ENCODE measurements at places on chromosomes 5 and 9.

- no peak for DNase-seq
Measured at GRCh38 chr9:28378231-28378630, 805.0 kb upstream of the C9orf72 start.

- DNase-seq = no peak
Measured at GRCh38 chr5:135447298-135447929, at the start of gene DCANP1. Gene DCANP1 (minus strand): TSS chr5:135447348. CDS start chr5:135447108, 240 bp downstream.

DNA sequence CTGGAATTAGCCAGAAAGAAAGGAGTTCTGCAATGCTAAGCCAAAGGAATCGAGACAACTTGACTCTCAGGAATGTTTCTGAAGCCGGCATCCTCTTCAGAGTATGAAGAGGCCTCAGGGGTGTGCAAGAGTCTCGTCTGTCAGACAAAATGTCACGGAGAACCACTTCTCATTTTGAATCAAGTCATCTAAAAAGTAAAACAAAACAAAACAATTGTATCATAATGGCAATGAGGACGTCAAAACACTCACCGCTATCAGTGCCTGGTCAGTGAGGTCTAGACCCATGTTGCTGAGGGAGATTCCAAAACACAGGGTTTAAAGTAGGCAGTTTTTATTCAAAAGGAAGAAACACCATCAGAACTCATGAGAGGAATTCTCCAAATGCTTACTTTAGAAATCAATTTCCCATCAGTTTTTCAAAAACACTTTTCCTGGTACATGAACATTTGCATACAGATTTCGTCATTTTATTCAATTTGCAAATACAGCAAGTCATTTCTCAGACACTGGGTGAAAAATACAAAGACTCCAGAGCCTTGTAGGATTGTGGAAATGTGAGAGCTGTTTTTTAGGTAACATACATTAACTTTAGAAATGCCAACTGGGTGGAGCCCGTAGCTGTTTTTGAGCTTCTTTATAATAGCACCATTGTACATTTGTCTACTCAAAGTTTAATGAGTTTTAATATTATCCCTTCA is 89.5 kb upstream of the MAP3K1 start:
- DNase-seq = no peak

- DNase-seq = no peak
Measured at GRCh38 chr9:8644571-8644970, 845.0 kb upstream of the DMAC1 start.

DNA sequence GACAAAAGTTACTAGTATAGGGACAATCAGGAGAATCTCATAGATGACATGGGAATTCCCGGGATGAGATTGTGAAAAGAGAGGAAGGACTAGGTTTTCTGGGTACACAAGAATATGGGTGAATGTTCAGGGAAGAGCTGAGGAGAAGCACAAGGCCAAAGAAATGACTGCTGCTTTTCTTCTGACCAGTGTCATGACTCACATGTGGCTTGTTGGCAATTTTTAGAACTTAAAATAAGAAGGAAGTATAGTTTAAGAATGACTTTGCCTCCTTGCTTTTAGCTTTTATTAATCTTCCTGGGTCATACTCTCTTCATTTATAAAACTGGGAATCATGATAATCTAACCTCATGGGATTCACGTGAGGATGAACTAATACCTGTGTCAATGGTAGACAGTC is 652.4 kb upstream of the MEF2C start:
- no peak for DNase-seq

DNA sequence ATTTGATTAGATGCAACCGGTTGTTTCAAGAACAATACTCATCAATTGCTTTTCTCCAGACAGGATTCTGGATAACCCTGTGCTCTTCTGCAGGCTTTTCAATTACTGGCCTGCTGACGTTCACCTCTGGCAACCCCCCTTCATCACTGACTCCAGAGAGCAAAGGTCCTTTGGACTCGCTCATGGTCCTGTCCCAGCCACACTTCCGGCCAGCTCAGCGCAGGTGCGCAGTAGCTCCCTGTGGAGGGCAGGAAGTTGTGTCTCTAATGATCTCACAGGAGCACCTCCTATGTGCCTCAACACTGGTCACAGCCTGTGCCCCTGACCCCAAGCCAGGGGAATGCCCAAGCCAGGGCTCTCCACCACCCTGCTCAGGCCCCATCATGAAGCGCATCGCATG is 44.0 kb downstream of the OLFM1 start:
- DNase-seq = no peak

DNA sequence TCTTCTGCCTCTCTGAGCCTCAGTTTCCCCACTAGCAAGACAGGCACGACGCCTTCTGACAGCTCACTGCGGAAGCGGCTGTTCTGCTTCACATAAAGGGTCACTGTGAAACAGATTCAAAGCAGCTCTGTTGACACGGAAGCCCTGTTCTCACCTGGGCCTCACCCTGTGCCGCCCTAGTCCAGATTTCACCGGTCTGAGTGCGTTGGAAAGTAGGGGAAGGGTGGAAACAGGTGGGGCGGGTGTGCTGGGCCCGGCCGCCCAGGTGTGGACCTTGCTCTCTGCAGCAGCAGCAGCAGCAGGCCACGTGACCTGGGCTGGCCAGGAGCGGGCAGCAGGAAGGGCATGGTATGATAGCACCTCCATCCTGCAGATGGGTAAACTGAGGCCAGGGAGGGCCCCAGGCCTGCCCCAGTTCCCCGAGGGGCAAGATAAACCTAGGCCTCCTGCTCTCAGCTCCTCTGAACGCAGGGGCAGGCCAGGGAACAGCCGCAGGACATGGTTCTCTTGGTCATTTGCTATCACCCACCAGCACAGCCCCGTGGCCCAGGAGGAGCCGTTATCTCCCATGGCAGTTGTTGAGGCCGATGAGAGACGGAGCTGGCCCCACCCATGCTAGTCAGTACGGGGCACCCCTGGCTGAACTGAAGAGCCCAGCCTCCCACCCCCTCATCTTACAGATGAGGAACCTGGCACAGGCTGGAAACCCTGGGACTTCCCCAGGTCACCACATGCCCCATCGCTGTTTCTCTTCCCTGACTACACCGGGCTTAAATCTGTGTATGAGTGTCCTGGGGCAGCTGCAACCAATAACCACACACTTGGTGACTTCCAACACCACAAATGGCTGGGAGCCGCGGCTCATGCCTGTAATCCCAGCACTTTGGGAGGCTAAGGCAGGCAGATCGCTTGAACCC is 12.1 kb downstream of the PTGES2 start:
- DNase-seq = no peak

DNA sequence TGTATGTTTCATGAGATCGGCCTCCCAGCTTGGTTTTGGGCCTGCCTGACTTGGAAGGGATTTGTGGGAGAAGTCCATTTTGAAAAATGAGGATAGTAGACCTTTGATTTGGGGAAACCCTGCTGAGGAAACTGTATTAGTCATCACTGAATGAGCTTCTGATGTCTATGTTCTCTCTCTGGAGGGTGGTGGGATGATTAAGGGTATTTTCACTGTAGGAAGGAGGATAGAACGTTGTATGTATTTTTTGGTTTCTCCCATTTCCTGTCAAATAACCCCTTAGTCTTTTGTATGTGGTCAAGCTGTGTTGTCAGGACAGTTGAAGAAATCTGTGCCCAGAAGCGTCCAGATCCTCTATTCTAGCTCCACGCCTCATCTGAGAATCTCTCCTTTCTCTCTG is 151.9 kb downstream of the INSYN2B start:
- no peak for DNase-seq

GRCh38 chr9:33153666-33154065 is 13.5 kb downstream of the B4GALT1 start:
- no peak for DNase-seq

GRCh38 chr5:57532513-57533497 is 50.2 kb upstream of the ACTBL2 start:
- DNase-seq = no peak

- DNase-seq = no peak
Measured at GRCh38 chr9:29348999-29349398, 1775.7 kb upstream of the C9orf72 start.

GRCh38 chr5:67343835-67344234 is 147.2 kb upstream of the CD180 start:
- no peak for DNase-seq

DNA sequence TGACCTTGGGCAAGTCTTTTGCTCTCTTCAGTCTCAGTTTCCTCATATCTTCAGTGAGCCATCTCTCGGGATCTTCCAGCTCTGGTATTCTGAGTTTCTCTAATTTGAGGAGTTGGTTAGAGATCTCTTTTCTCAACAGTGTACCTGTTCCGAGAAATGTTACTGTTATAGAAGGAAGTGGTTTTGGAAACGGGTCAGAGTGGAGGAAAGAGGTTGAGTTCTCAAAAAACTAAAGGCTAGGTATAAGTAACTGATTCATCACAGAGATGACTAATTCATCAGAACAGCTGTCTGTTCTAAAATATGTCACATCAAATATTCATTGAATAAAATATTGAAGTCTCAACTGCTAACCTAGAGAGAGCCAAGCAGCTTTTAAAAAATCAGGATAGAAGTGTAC is 106.6 kb downstream of the PALM2AKAP2 start:
- no peak for DNase-seq

GRCh38 chr5:155402927-155403640 is 389.5 kb downstream of the KIF4B start:
- DNase-seq = no peak

DNA sequence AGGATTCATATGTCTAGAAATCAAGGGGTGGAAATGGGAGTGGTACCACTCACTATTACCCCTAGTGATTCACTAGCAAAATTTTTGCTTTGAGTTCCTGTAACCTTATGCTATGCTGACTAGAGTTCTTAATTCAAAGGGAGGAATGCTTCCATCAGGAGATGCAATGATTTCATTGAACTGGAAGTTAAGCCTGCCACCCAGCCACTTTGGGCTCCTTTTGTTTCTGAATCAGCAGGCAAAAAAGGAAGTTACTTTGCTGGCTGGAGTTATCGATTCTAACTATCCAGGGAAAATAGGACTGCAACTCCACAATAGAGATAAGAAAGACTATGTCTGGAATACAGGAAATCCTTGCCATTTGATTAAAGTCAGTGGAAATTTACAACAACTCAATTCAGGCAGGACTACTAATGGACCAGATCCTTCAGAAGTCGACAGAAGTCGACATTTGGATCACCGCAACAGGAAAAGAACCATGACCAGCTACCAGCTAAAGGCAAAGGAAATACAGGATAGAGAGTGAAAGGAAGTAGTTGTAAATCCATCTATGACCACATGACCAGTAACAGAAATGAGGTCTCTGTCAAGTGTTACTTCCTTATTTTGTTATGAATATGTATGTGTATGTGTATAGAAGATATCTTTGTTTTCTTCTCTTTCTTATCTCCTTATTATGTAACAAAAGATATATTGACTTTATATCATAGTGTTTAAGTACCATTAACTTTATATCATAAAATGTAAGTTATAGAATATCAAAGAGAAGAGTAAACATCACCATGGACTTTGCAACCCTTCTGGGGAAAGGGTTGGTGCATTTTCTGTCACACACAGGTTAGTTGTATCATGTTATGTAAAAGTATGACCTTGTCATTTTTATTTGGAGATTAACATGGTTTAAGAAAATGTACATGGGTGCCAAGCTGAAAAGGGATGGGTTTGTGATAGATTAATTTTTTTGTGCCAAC is 198.7 kb upstream of the HAPLN1 start:
- no peak for DNase-seq

- DNase-seq = no peak
Measured at GRCh38 chr5:80925931-80926330, 34.2 kb upstream of the RASGRF2 start.

GRCh38 chr5:13956471-13956870 is 12.0 kb upstream of the DNAH5 start:
- DNase-seq = no peak

DNA sequence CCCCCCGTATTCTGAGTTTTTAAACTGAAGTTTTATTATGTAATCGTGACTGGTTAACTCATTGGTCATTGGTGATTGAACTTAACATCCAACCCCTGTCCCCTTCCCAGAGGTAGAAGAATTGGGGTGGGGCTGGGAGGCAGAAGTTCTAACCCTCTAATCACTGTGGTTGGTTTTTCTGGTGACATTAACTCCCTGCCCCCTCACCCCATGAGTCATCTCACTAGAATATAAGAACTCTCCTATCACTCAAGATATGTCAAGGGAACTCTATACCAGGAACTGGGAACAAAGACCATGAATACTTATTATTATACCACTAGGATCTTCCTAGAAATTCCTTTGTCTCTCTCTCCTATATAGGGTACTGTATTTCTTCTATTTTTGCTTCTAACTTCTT is 52.3 kb upstream of the CAVIN4 start:
- DNase-seq = no peak

GRCh38 chr9:78905986-78906755 is 609.2 kb downstream of the PSAT1 start:
- no peak for DNase-seq

GRCh38 chr9:137705443-137705863 is 86.6 kb downstream of the EHMT1 start:
- DNase-seq = no peak

GRCh38 chr9:127263237-127263636 is 1.3 kb upstream of the GARNL3 start:
- DNase-seq = no peak

DNA sequence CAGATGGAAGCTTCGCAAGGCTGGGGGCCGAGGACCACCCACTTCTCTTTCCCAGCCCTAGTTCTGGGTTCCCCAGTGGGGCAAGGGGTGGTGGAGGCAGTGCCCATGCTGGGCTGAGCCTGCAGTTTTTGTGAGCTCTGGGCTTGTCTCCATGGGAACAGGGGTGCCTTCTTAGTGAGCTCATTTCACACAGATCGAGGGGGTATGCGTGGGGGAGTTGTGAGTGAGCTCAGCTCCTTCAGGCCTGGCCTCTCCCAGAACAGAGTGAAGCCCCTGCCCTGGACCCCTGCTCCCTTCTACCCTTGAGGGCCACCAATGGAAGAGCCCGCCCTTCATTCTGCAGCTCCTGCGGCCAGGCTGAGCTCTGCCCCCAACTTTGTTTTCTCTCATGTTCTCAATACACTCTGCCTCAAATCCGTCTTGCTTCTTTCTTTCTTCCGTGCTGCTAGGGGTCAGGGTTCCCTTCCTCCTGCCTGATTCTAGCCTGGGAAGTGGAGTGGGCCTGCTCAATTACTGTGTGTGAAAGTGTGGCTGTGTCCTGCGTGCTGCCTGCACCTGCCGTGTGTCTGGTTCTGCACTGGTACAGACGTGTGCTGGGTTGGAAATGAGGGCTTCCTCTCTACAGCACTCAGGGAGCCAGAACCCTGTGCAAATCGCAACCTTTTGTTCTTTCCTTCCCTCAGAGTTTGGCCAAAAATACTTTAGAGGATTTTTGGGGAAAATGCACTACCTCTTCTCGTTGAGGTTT is 9.0 kb upstream of the MYOZ3 start:
- DNase-seq = no peak

Measured in effector CD4-positive, alpha-beta T cell (primary cell).